ENCODE measurements at places on chromosomes 11 and 22.

GRCh38 chr11:115751243-115752015 is 247.2 kb upstream of the CADM1 start:
- no peak for DNase-seq

GRCh38 chr22:43734370-43735150 is 77.5 kb downstream of the EFCAB6 start:
- no peak for DNase-seq

DNA sequence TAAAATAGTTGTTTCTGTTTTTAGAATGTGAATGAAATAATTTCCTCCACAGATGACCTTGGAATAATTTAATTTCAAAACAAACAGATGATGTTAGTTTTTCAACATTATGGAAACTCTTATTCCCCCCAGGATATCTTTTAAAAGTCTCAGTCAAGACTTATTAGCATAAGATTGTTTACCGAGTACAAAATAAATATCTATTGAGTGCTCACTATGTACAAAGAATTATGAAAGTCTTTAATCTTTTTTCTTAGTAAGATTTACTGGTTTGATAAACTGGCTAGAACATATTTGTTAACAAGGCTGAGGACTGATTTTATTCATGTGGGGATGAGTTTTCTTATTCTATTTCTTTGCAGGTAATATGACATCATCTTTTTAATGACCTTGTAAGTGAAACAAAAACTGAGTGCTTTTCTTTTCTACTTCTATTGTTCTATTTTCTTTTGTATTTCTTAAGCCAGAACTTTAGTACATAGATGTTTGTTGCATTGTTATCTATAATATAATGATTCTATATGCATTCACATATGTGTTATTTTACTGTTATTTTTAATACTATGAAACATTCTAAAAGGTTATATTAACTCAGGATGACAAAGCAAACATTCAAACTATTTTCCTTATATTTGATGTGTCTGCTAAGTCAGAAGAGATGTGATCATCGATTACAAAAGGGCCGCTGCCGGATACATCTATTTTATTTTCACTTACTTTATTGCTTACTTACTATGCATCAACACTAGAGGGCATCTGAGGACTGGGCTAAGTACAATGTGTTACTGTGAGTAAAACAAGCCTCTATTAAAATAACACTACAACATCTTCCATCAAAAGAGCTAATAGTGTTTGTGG is 111.0 kb upstream of the ARHGAP42 start:
- DNase-seq: no peak

- DNase-seq: no peak
Observed at GRCh38 chr11:100556781-100557180, 130.3 kb upstream of the ARHGAP42 start.

- DNase-seq: no peak
Observed at GRCh38 chr11:117872975-117873827, 3.3 kb downstream of the FXYD6 start.

DNA sequence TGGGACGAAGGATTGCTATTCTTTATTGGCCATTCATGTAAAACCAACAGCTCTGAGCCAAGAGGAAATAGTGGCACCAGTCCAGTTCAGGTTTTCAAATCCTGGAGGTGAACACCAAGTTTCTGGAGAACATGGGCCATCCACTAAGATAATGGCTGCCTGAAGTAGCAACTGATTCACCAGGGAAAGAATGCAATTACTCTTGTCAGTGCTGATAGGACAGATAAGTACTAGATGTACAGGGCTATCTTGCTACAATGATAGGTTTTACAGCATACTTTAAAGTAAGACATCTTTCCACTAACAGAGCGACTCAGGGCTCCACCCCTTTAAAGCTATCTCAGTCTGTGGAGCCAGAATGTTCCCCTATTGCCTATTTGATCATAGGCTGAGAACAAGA is 36.8 kb upstream of the APOA1 start:
- no peak for DNase-seq

DNA sequence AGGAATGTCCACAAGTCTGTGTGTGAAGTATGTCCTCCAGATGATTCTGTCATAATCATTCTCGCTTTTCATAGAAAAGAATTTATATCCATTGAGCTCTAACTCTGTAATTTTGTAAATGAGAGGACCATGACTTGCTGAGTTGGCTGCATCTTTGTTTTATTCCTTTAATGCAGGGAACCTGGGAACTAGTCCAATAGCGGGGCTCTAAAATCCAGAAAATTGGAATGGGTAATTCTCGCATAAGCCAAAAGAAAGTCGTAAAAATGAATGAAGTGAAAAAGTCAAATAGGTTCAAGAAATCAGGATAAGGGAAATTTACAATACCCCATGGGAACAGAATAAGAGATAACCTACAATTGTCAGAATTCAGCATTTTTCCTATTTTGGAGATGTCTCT is 232.5 kb downstream of the RAB38 start:
- DNase-seq: no peak

DNA sequence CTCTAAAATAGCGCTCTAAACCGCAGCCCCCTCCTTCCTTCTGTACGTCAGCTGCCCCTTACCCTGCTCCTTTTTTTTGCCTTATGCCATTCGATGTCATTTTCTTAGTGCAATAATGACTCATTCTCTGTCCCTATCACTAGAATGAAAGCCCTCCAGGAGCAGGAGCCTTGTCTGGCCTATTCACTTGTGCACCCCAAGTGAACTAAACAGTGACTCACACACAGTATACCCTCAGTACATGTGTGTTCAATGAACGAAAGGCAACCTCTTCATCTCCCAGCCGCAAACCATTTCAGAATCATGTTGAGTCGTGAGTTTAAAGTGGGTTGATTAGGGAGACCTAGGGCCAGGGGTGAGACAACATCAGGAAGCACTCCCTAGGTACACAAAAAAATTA is 50.7 kb upstream of the SPATA19 start:
- DNase-seq: no peak

- DNase-seq: no peak
Observed at GRCh38 chr11:113394919-113395318, 7.3 kb downstream of the ANKK1 start.

DNA sequence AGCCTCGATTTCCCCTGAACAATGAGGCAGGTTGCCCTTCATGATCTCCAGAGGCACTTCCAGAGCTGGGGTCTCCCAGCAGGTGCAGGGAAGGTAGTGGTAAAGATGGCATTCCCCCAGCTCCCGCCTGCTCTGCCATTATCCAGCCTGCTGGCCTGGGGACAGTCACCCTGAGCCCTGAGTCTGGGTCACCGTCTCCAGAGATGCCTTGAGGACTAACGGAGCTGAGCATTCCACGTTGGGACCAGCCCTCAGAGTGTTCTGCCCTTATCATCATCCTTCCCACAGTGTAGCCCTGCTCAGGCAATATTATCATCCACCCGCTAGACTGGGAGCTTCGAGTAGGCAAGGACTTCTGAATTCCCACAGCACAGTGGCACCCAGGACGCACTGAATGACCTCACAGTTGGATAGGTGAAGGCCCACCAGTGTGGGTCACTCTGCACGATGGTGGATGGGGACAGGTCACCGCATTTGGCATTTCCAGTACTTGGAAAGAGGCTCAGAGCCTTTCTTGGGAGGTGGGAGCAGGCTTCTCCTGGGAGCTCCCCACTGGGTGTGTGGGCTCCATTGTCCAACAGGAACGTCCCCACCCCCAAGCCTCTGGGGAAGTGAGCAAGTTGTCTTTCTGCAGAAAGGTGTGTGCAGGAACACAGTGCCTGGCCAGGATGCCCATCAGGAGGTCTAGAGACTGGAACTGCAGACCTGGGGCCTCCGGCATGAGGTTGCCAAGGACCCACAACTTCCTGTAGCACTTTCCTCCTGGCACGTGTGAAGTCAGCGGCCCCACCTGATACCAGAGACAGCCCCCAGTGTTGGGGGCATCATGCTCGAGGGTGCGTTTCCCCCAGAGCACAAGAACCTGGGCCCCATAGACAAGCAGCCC is 51.4 kb upstream of the WNT7B start:
- no peak for DNase-seq

DNA sequence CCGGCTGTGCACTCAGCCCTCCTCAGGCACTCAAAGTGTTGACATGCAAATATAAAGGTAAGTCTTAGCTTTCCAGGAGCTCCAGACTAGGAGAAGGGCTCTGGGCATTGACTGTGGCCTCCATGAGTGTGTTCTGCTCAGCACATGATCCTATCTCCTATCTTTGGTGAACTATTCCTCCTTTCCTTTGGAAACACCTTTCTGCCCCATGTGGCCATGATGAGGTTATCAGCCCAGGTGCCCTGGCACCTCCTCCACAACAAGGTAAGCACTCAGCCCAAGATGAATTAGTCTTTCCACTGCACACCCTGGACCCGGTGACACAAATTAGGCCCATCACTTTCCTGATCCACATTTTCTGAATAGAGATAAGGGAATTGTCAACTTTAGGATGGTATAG is 37.9 kb upstream of the LMO1 start:
- DNase-seq: no peak

DNA sequence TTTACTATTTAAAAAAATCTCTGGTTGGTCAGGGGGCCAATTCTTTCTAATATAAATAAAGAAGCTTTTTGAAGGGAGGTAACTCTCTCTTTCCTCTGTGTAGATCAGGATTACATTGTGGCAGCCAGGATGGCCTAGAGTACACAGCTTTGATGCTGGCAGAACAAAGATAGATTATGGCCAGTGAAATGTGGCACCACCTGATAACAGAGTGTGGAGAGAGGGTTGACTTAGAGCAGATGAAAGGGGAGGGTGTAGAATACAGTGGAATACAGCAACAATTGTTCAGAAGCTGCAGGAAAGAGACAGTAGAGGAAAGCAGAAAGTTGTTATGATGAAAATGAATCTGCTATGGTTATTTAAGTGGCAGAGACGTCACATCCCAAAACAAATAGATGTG is 99.0 kb downstream of the FAR1 start:
- no peak for DNase-seq

DNA sequence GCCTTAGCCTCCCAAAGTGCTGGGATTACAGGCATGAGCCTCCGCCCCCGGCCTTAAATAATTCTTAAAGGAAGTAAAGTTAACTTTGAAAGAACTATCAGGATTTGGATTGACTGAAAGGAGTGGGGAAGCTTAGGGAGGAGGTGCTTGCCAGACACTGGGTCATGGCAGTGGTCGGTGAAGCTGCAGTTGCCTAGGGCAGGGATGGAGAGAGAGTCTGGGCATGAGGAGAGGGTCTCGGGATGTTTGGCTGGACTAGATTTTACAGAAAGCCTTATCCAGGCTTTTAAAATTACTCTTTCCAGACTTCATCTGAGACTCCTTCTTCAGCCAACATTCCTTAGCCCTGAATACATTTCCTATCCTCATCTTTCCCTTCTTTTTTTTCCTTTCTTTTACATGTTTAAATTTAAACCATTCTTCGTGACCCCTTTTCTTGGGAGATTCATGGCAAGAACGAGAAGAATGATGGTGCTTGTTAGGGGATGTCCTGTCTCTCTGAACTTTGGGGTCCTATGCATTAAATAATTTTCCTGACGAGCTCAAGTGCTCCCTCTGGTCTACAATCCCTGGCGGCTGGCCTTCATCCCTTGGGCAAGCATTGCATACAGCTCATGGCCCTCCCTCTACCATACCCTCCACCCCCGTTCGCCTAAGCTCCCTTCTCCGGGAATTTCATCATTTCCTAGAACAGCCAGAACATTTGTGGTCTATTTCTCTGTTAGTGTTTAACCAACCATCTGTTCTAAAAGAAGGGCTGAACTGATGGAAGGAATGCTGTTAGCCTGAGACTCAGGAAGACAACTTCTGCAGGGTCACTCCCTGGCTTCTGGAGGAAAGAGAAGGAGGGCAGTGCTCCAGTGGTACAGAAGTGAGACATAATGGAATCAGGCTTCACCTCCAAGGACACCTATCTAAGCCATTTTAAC is at the start of gene NNMT:
Gene NNMT (plus strand): TSS at position 724 of the 929 bp plus-strand sequence. CDS start 158 bp downstream, at position 882.
- DNase-seq: no peak

DNA sequence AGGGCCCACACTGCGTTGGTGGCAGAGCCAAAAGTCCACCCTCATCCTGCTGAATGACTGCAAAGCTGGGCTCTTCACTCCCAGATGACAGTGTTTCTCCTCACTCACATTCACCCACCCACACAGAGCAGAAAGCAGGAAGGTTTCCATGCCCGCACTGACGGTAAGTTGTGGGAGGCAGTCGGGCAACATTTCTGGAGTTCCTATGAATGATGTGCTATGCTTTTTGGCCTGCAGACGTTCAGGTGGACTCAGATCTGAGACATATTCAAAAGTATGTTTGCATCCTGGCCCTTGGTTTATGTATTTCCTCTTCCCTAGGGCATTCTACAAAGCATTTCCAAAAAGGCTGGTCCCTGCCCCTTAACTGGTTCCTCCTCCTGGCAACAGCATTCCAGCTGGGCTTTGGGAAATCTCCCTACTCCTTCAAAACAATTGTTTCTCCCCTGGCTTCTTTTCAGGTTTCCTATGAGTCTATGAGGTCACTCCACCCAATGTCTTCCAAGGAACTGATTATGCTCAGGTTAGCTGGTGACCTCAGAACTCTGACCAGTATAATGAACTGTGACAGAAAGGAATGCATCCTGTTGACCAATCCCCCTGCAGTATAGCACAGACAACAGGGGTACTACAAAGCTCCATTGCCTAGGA is 36.4 kb downstream of the PACSIN2 start:
- no peak for DNase-seq

DNA sequence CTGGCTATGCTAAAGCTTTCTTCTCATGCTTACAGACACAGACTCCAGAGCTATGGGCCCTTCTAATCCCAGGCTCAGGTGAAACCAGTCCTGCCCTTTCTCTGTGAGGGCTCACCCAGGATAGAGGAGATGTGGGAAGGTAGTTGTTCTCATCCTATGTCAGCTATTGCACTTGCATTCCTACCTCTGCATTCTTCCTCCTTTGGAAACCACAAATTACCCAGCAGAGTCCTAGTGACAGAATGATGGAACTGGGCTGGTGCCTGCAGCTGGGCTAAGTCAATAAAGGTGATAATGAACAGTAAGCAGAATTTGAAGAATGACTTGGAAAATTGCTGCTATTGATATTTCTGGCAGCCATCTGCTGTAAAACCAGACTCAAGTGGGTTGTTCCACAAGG is 560.0 kb downstream of the TMEM135 start:
- no peak for DNase-seq

DNA sequence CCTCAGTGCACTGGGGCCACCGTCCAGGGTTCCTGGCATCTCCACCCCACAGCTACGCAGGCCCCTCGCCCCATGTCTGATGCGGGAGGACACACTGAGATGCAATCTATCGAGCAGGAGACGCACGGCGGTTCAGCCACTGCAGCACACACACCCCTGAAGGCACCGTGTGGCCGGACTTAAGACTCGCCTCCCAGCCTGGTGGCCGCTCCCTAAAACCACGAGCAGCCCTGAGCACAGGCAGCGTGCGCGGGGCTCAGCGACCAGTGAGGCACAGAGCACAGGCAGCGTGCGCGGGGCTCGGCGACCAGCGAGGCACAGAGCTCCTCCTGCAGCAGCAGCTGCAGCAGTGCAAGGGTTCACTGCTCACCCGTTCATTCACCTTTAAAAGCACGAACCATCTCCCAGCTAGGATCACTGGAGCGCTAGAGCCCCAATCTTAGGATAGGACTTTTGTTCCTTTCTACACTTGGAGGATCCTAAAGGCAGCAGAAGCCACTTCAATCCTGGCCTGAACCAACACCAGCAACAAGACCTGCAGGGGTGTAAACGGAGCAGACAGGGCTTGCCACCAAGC is 31.4 kb downstream of the TOLLIP start:
- no peak for DNase-seq

Measured in stimulated activated CD8-positive, alpha-beta memory T cell treated with anti-CD3 and anti-CD28 coated beads, Interleukin-2, amount 100 ng/mL, for 48 hours (primary cell).